H4 (cell line): ENCODE measurements at places on chromosomes 3 and 15. TPM values are rescaled to one million over a fixed set of nuclear protein-coding genes. Genes with fewer than 3 reads are reported as not detected.

Gene C3orf49
- total RNA-seq, result not detected in 2 replicates

Gene UMPS
- 44.7 and 51.0 TPM in 2 replicates for total RNA-seq

Gene EIF4E3
- 0.91 and 0.97 TPM in 2 replicates for total RNA-seq

Gene APOD
- total RNA-seq, result 0.12 TPM in 1 of 2 replicates, not detected in the other

Gene TGM4
- 1.2 TPM in 1 of 2 replicates, not detected in the other for total RNA-seq

Gene SEMA5B
- not detected in 2 replicates for total RNA-seq

Gene GRM7
- total RNA-seq, result not detected in 2 replicates

Gene TMC3
- total RNA-seq, result not detected in 2 replicates

Gene CPNE9
- 0.31 TPM in 1 of 2 replicates, not detected in the other for total RNA-seq

Gene PTPN9
- total RNA-seq, result 13.4 and 21.0 TPM in 2 replicates

Gene FBXL2
- total RNA-seq, result 3.0 and 3.8 TPM in 2 replicates

Gene GOLGA8M
- 0.95 TPM in 1 of 2 replicates, not detected in the other for total RNA-seq

Gene FOXL2NB
- total RNA-seq, result 1.9 and 3.4 TPM in 2 replicates

Gene ECE2
- total RNA-seq, result not detected in 2 replicates

Gene SLC28A2
- total RNA-seq, result not detected in 2 replicates

Gene ANKUB1
- not detected in 2 replicates for total RNA-seq

Gene EPHB1
- 0.29 and 1.2 TPM in 2 replicates for total RNA-seq

Gene GATM
- 0.78 and 1.2 TPM in 2 replicates for total RNA-seq

Gene POC1A
- total RNA-seq, result 5.9 and 8.1 TPM in 2 replicates

Gene ZBTB47
- 1.9 and 3.8 TPM in 2 replicates for total RNA-seq
